Activated CD4-positive, alpha-beta T cell treated with anti-CD3 and anti-CD28 coated beads for 36 hours (primary cell): ENCODE measurements at places on chromosomes 3 and 15. TPM values are rescaled to one million over a fixed set of nuclear protein-coding genes. Genes with fewer than 3 reads are reported as not detected.

C3orf70 gene
- not detected for total RNA-seq

GRCh38 chr3:89353465-89353864 is 246.0 kb downstream of the EPHA3 start:
- H3K27ac ChIP-seq: no peak overlapping the region
- H3K27me3 ChIP-seq: no peaks in the 10 kb centered on the region
- DNase-seq: no peak
- no peak overlapping the region for H3K4me3 ChIP-seq

TTLL13 gene
- total RNA-seq: 0.46 TPM

- H3K4me3 ChIP-seq: no peak overlapping the region
- H3K27ac ChIP-seq: no peak overlapping the region
- DNase-seq: no peak
- H3K36me3 ChIP-seq: peaks cover 67% of the 10 kb centered on the region
- peaks cover 16% of the 10 kb centered on the region for H3K4me1 ChIP-seq
- no peaks in the 10 kb centered on the region for H3K27me3 ChIP-seq
These were observed 52.8 kb downstream of the STAG1 start for GRCh38 chr3:136699271-136699828.

DNA sequence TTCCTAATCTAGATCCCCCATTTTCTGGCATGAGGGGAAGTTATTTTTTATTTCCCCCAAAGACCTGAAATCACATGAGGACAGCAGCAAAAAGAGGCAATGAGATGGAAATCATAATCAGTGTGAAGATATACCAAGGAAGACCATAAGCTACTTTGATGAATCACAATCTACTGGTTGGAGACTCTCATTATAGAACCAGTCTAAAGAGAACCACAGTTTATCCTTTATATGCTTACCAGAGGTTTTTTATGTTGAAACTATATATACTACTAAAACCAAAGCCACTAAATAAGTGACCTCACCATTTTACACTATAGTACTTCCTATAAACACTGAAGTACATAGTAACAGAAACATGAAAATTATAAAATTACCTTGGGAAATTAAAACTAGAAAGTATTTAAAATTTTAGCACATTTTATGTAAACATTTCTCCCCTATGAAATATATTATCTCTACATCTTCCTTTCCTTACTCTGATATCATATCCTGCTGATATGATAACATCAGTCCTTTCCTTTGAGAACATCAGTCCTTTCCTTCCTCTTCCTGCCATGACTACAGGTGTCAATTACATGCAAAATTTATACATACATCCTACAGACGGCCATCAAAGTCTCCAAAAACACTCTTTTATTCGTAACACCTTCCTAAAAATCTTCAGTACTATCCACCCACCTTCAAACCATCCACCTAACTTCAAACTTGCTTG is 71.8 kb downstream of the PHC3 start:
- no peak for DNase-seq
- peaks cover 36% of the 10 kb centered on the region for H3K36me3 ChIP-seq
- no peaks in the 10 kb centered on the region for H3K27me3 ChIP-seq
- no peak overlapping the region for H3K4me3 ChIP-seq
- H3K4me1 ChIP-seq: peaks cover 23% of the 10 kb centered on the region
